GM12878 (cell line): ENCODE measurements at places on chromosomes 11 and 22. TPM values are rescaled to one million over a fixed set of nuclear protein-coding genes. Genes with fewer than 3 reads are reported as not detected.

The OR52I2 gene
- 0.04 TPM in 1 of 2 replicates, not detected in the other for polyA plus RNA-seq

The FOLR3 gene
- not detected in 2 replicates for polyA plus RNA-seq

GRCh38 chr11:74226907-74227306 lies 55.8 kb downstream of the PPME1 start:
- DNase-seq: no peak

DNA sequence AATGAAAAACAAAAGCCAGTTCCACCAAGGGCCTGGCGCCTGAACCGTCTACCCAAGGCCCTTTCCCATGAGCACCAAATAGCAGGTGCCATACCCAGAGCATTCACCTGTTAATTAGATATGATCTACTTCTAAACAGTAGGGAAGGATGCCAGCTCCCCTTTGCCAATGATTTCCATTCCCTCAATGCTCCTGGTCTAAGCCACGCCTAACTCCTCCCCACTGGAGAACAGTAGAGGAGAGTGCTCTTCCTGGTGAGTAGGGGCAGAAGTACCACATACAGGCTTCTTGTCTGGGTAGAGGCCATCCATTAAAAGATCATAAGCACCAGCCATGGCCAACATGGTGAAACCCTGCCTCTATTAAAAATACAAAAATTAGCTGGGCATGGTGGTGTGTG lies 40.7 kb downstream of the PACSIN2 start:
- DNase-seq: no peak

- no peak for DNase-seq
Observed at GRCh38 chr11:8775734-8776133, 93.1 kb downstream of the RPL27A start.

DNA sequence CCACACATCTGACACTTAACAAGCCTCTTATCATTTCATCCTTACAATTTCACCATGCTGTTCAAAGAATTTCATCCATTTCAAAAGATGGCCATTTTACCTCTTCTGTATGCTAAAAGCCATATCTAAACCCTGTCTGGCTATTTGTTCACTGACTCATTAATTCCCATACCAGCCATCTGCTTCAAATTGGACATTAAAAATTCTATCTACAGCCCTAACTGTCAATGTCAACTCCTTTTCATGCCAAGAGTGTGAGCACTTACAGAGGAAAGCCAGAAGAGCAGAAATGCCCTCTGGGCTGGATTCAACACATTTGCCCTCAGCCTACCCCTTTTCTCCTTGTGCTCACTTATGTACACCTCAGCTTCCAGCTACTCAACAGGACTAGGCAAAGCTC lies 59.2 kb downstream of the SYTL2 start:
- DNase-seq: no peak

DNA sequence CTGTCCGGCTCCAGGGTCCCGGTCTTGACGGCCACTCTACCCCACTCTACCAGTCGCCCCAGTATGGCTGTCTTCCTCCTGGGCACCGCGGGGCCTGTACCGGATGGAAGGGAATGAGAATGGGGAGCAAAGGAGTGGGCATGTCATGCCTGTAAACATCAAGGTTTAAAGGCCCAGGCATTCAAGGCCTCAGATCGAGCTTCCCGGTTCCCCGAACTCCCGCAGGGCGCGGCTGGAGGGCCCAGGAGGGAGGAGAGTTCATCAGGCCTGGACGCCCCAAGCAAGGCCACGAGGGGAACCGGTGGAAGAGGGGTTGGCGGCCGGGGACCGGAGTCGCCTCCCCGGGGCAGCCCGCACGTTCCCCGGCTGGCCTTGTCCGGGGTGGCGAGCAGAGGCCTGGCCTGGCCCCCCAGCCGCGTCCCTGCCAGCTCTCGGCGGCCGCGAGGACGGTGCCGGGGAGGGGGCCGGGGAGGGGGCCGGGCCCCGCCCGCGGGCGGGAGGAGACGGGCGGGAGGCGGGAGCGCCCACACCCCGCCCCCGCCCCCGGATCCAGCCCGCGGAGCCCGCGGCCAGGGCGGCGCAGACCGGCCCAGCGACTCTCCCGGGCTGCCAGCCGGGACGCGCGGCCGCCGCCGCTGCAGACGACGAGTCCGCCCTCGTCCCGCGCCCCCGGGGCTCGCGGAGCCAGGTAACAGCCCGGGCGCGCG lies at the start of gene CDC42EP1:
Gene CDC42EP1, plus strand, starts transcription at position 580 of the 707 bp plus-strand sequence. CDS start 5,870 bp downstream, outside the sequence.
- no peak for DNase-seq

- DNase-seq: no peak
Observed at GRCh38 chr11:109300211-109300610, 121.8 kb upstream of the C11orf87 start.

- DNase-seq: no peak
Observed at GRCh38 chr11:73292525-73292894, 15.6 kb upstream of the ARHGEF17 start.

GRCh38 chr22:27269751-27270543 lies 531.6 kb downstream of the MN1 start:
- DNase-seq: no peak
